Thoracic aorta endothelial cell (primary cell): ENCODE measurements at places on chromosomes 3 and 15. TPM values are rescaled to one million over a fixed set of nuclear protein-coding genes. Genes with fewer than 3 reads are reported as not detected.

MLF1 gene
- total RNA-seq: 4.5 and 6.8 TPM in 2 replicates

CPN2 gene
- total RNA-seq: not detected in 2 replicates

KCNMB3 gene
- 1.5 and 1.6 TPM in 2 replicates for total RNA-seq

CPB1 gene
- not detected in 2 replicates for total RNA-seq

IL17RB gene
- 0.22 TPM in 1 of 2 replicates, not detected in the other for total RNA-seq

TRA2B gene
- total RNA-seq: 307 and 333 TPM in 2 replicates

USP8 gene
- 63.3 and 73.4 TPM in 2 replicates for total RNA-seq

ETV5 gene
- 46.9 and 63.2 TPM in 2 replicates for total RNA-seq

RASGRP1 gene
- 0.07 and 0.13 TPM in 2 replicates for total RNA-seq

BBX gene
- 86.2 and 108 TPM in 2 replicates for total RNA-seq

RFTN1 gene
- total RNA-seq: 41.1 and 47.2 TPM in 2 replicates

AMT gene
- 0.65 and 0.66 TPM in 2 replicates for total RNA-seq

DPPA2 gene
- not detected in 2 replicates for total RNA-seq

GOLGA6L10 gene
- total RNA-seq: 0.40 and 1.2 TPM in 2 replicates

SLC28A2 gene
- total RNA-seq: not detected in 2 replicates

DUOXA1 gene
- not detected in 2 replicates for total RNA-seq

CHRD gene
- 0.07 and 0.13 TPM in 2 replicates for total RNA-seq

IGSF10 gene
- not detected in 2 replicates for total RNA-seq

IL20RB gene
- total RNA-seq: 0.40 and 2.7 TPM in 2 replicates

MYO1E gene
- total RNA-seq: 171 and 256 TPM in 2 replicates

GABRA5 gene
- total RNA-seq: not detected in 2 replicates

BCL2A1 gene
- total RNA-seq: 1.9 and 9.2 TPM in 2 replicates

SLC24A5 gene
- 0.07 TPM in 1 of 2 replicates, not detected in the other for total RNA-seq

EHHADH gene
- 4.4 and 4.7 TPM in 2 replicates for total RNA-seq

PTH1R gene
- total RNA-seq: 0.36 TPM in 1 of 2 replicates, not detected in the other

P2RY14 gene
- total RNA-seq: not detected in 2 replicates

SAXO2 gene
- 0.22 and 0.40 TPM in 2 replicates for total RNA-seq

RBPMS2 gene
- total RNA-seq: 0.13 and 0.65 TPM in 2 replicates

PTPN23 gene
- total RNA-seq: 26.2 and 32.6 TPM in 2 replicates

CAMP gene
- not detected in 2 replicates for total RNA-seq

GOLGA6B gene
- not detected in 2 replicates for total RNA-seq

SERP1 gene
- 171 and 184 TPM in 2 replicates for total RNA-seq

MKRN3 gene
- total RNA-seq: 0.79 TPM in 1 of 2 replicates, not detected in the other

GOLGB1 gene
- total RNA-seq: 61.4 and 64.9 TPM in 2 replicates

EXOSC7 gene
- 42.5 and 44.8 TPM in 2 replicates for total RNA-seq

STRA6 gene
- total RNA-seq: not detected in 2 replicates

SLC51A gene
- total RNA-seq: not detected in 2 replicates

CAMK2N2 gene
- not detected in 2 replicates for total RNA-seq

PDCD10 gene
- total RNA-seq: 101 and 106 TPM in 2 replicates

FAH gene
- 11.7 and 17.2 TPM in 2 replicates for total RNA-seq

PPP1R2 gene
- 56.2 and 73.5 TPM in 2 replicates for total RNA-seq

ZNF662 gene
- total RNA-seq: 1.1 and 2.4 TPM in 2 replicates

SLC22A13 gene
- 0.22 and 0.27 TPM in 2 replicates for total RNA-seq

BLM gene
- total RNA-seq: 21.3 and 22.0 TPM in 2 replicates

TYRO3 gene
- 10.4 and 12.6 TPM in 2 replicates for total RNA-seq

AADACL2 gene
- not detected in 2 replicates for total RNA-seq

TMEM266 gene
- not detected in 2 replicates for total RNA-seq

SAMMSON gene
- total RNA-seq: not detected in 2 replicates

NAA80 gene
- 7.0 and 10.0 TPM in 2 replicates for total RNA-seq

STXBP5L gene
- not detected in 2 replicates for total RNA-seq

FGF12 gene
- 1.7 and 3.5 TPM in 2 replicates for total RNA-seq

NUDT16 gene
- total RNA-seq: 19.1 and 22.8 TPM in 2 replicates

CIB2 gene
- total RNA-seq: 1.4 and 1.9 TPM in 2 replicates

TRIM69 gene
- 9.3 and 18.6 TPM in 2 replicates for total RNA-seq
